NCI-H226 (cell line): ENCODE measurements at places on chromosomes 13 and 19.

- no peak for DNase-seq
Observed at GRCh38 chr13:101763191-101763590, 310.7 kb downstream of the ITGBL1 start.

- DNase-seq: no peak
Observed at GRCh38 chr13:73844986-73845385, 289.2 kb downstream of the KLF12 start.

DNA sequence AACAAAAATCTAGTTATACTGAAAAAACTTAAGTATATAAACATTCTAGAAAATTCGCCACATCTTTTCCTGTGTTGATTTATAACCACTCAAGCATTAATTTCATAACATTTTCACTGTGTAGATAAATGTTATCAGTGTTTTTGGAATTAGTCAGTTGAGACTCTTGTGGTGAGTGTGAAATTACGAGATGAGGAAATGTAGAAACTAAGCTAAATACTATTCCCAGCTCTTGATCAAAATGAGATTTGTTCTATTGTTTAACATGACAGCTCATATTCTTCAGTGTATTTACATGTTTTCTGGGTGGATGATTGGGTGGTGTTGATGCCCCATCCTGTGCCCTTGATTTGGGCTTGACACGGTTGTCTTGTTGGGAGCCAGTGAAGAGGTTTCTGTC, 406.8 kb downstream of the DACH1 start:
- peak; percentile 54 for DNase-seq

DNA sequence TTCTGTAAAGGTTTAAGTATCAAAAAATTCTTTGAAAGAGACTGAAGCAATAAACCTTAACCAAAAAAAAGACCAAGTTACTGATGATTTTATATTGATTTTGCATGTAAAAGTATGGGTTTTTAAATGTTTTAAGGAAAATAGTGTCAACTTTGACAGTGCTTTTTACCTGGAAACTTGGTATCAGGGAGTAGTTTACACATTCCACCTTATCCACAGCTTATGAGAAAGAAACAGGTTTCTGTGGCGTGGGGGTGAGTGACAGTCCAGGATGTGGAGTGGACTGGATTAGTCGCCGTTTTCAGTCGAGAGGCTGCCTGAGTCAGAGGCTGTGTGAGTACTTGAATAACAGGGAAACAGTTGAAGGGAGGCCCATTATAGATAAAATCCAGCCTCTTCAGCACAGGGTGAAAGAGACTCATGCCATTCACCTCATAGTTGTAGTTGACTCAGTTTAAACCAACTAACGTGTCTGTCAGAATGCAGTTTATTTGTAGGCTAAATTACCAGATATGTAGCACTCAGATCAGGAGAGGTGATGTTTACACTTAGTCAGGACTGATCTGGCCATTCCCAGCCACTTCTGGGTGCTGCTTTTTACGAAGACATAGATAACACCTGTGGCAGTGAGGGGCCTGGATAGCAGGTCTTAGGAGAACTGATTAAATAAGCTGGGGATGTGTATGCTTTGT, 595 bp upstream of the GPR183 start:
- peak; percentile 77 for DNase-seq

- DNase-seq: peak; percentile 16
Observed at GRCh38 chr13:84137292-84137691, 255.0 kb upstream of the SLITRK1 start.

DNA sequence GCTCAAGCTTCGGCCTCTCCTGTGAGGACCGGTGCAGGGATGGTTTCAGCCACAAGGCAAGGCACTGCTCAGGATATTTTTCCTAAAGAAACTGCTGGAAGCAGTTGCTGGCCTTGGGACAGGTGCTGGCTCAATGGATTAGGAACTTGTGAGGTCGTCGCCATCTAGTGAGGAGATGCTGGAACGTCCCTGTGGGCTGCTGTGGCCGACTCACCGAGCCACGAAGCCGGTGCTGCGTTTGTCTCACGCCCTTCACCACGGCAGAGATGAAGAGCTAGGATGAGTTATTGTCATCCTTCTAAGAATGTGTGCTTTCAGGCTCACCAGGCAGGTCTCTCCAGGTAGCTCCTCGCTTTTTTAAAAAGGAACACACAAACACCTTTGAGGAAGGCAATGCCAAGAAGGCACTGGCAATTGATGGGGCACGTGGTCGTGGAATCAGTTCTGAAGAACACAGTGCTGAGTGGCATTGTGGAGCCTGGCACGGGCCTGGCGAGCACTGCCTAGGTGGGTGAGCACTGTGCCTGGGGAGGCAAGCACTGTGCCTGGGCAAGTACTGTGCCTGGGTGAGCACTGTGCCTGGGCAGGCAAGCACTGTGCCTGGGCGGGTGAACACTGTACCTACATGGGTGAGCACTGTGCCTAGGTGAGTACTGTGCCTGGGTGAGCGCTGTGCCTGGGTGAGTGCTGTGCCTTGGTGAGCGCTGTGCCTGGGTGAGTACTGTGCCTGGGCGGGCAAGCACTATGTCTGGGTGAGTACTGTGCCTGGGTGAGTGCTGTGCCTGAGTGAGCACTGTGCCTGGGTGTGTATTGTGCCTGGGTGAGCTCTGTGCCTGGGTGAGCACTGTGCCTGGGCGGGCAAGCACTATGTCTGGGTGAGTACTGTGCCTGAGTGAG, 140.4 kb downstream of the TEX29 start:
- peak; percentile 6 for DNase-seq

GRCh38 chr13:95564091-95564490, 11.6 kb downstream of the CLDN10 start:
- DNase-seq: peak; percentile 37

DNA sequence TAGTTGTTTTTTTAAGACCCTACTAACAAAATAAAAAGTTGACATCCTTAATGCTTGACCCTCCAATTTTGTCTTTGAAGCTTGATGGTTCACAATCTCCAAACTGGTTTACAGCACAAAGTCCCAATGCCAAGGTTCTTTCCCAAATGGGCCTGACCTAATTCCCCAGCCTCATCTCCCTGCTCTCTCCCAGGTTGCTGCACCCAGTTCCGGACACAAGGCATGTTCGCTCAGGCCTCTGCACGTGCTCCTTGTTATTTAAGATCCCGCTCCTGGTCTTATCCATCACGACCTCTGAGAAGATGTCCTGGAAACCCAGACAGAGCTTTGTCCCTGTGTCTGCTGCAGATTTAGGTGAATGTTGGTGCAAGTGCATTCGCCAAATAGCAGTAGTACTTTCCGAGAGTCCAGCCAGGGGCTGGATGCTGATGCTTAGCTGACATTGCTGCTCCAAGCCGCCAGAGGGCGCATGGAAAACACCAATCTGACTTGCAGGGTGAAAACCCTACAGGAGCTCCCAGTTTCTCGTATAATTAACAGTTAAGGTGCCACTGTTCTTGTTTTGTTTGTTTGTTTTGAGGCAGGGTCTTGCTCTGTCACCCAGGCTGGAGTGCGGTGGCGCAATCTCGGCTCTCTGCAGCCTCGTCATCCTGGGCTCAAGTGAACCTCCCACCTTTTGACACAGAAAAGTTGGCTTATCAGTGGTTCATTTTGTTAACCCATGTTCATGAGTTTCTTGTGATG, 18.5 kb downstream of the LYPD3 start:
- DNase-seq: peak; percentile 37

DNA sequence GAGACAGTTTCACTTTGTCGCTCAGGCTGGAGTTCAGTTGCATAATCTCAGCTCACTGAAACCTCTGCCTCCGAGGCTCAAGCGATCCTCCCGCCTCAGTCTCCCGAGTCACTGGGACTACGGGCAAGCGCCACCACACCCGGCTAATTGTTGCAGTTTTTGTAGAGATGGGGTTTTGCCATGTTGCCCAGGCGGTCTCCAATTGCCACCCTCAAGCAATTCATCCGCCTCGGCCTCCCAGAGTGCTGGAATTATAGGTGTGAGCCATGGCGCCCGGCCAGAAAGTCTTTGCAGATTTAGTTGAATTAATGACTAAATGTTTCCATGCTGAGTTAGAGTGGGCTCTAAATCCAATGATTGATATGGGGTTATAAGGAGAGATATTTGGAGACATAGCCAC, 4.5 kb upstream of the CADM4 start:
- no peak for DNase-seq

DNA sequence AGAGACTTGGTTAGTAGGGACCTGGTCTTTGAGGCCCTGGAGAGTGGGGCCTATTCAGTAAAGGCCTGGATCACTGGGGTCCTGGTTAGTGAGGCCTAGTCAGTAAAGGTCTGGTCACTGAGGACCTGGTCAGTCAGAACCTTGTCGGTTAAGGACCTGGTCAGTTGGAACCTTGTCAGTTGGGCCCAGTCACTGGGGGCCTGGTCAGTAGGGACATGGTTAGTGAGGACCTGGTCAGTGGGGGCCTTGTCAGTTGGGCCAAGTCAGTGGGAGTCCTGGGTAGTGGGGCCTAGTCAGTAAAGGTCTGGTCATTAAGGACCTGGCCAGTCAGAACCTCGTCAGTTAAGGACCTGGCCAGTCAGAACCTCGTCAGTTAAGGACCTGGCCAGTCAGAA, 43.2 kb upstream of the TPM4 start:
- no peak for DNase-seq

DNA sequence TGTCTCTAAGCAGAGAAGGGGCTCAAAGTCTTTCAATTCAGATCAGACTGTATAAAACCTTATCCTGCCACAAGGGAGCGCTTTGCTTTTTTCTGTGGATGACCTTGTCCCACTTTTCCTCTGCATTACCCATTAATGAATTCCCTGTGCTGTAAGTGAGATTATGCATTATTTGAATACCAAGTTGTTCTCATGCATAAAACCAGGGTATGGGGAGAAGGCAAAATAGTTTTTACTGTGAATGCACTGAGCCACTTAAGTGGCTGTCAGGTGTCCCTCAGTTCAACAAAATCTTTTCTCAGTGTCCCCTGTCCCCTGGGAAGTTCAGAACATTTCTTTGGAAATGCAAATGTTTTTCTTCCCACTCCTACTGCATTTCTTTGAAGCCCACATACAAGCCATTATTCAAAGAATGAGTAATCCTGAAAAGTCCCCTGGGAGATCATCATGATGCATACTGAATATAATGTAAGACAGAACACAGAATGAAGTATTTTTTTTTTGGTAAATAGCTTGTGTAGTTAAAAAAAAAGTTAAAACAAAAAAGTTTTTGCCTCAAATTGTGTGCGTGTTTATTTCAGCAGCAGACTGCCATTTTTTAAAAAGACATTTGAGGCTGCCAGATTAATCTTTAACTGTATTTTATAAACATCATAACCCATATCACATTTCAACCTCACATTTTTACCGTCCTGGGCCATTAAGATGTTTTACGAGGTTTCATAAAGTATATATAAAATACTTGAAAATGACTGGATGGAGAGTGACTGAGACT, 506.7 kb upstream of the PCDH9 start:
- DNase-seq: no peak

DNA sequence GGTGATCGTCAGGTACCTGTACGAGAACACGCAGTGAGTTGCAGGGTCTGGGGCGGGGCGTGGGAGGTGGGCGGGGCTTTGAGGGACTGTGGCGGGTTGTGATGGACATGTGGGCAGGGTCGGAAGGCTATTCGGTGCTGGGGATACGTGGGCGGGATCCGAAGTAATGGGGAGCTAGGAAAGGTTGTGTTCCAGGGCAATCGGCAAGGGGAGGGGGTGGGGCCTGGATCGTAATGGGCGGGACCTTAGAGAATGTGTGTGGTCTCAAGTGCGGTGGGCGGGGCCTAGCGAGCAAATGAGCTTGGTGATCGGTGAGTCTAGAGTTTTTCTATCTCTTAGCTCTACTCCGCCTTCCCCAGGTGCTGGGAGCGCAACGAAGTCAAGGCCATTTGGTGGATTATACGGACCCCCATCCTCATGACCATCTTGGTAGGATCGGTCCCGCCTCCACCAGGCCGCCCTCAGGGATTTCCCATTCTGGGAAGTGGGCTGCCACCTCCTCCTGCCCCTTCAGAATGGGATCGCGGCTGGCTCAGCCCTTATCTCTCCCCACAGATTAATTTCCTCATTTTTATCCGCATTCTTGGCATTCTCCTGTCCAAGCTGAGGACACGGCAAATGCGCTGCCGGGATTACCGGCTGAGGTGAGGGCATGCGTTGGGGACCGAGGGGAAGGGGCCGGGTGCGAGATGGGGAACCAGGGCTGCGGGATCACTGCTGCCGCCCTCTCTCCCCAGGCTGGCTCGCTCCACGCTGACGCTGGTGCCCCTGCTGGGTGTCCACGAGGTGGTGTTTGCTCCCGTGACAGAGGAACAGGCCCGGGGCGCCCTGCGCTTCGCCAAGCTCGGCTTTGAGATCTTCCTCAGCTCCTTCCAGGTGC, 9.6 kb downstream of the GIPR start:
- DNase-seq: peak; percentile 94

- no peak for DNase-seq
Observed at GRCh38 chr19:22609630-22610029, 24.5 kb upstream of the ZNF492 start.

DNA sequence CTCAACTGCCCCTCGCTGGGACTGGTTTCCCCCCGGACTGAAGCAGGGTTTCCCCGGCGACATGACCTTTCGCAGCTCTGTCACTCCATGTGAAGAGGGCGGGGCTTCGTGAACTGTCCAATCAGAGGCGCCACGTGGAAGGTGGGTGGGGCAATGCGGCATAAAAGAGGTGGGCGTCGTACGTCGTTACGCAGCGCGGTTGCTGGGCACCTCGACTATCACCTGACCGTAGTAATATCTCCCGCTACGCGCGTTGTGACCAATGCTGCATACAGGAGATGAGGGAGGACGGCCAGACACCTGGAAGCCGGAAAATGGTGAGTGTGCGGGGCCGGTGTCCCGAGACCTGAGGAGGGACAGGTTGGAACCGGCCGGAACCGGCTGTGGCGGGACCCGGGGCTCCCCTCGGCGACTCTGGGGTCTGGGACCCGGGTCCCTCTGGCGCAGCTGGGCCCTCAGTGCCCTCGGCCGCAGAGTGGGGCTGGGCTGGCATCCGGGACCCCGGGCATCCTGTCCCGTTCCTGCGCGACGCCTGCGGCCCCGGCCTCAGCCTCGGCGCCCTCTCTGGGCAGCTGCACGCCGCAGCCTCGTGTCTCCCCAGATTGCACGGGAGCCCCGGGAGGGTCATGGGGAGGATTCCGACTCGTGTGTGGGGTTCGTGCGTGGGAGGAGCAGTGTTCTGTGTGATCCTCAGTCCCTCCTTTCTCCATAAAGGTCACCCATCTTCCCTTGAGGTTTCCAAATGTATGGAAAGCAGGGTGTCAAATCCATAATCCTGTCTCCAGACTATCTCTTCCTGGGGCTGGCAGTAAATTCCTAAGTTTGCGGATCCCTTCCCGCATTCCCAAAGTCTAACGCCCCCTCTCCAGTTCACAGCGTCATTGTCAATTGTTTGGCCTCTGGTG, 32.2 kb downstream of the ZNF136 start:
- no peak for DNase-seq

- DNase-seq: peak; percentile 12
Observed at GRCh38 chr13:53150568-53150967, 122.0 kb downstream of the OLFM4 start.

DNA sequence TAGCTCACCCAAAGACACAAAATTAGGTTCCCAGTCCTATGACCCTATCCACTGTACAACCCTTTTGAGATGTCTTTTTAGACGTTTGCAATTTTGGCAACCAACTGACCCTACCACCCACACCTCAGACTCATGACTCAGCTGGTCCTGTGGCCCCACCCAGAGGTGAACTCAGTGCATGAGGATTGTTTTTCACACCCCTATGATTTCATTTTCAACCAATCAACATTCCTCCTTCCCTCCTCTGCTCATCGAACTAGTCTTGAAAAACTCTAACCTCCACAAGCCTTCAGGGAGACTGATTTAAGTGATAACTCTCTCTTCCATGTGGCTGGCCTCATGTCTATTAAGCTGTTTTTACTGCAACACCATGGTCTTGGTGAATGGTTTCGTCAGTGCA, 350.7 kb downstream of the UQCRFS1 start:
- DNase-seq: peak; percentile 59
